ENCODE measurements at places on chromosomes 12 and 14. TPM values are rescaled to one million over a fixed set of nuclear protein-coding genes. Genes with fewer than 3 reads are reported as not detected.

- no peak overlapping the region for H3K4me3 ChIP-seq
- no peak for DNase-seq
- H3K36me3 ChIP-seq, result no peaks in the 10 kb centered on the region
- no peak overlapping the region for H3K27ac ChIP-seq
- no peaks in the 10 kb centered on the region for H3K27me3 ChIP-seq
- H3K4me1 ChIP-seq, result no peaks in the 10 kb centered on the region
Observed at GRCh38 chr12:22916815-22917214, 291.8 kb downstream of the ETNK1 start.

- DNase-seq, result no peak
- H3K4me1 ChIP-seq, result no peaks in the 10 kb centered on the region
Observed at GRCh38 chr14:85223667-85224066, 306.3 kb upstream of the FLRT2 start.

GRCh38 chr12:84738481-84738972, 174.1 kb downstream of the SLC6A15 start:
- no peaks in the 10 kb centered on the region for H3K4me1 ChIP-seq
- DNase-seq, result peak; percentile 51
- no peak overlapping the region for H3K27ac ChIP-seq
- H3K4me3 ChIP-seq, result no peak overlapping the region
- no peaks in the 10 kb centered on the region for H3K36me3 ChIP-seq

- no peak overlapping the region for H3K4me3 ChIP-seq
- no peaks in the 10 kb centered on the region for H3K36me3 ChIP-seq
- H3K27me3 ChIP-seq, result no peaks in the 10 kb centered on the region
- no peak for DNase-seq
- no peaks in the 10 kb centered on the region for H3K4me1 ChIP-seq
Observed at GRCh38 chr12:78418919-78419318, 445.7 kb upstream of the SYT1 start.

DNA sequence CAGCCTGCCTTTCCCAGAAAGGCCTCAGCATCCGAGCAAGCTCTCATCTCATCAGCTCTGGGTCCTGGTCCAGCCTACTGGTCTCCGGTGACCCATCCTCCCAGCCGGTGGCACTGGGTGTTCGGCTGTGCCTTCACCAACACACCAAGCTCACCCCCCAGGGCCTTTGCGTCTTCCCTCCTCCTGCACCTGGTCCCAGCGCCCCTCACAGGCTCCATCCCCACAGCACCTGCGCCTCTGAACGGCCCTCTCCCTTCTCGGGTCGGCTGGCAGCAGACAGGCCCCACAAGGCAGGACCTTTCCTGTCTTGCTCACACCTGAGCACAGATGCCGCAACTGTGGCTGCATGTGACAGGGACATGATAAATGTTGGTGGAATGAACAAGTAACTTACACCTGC, 13.1 kb downstream of the P2RX2 start:
- H3K27ac ChIP-seq, result no peak overlapping the region
- H3K4me3 ChIP-seq, result no peak overlapping the region
- DNase-seq, result no peak
- peaks cover 15% of the 10 kb centered on the region for H3K36me3 ChIP-seq
- H3K4me1 ChIP-seq, result no peaks in the 10 kb centered on the region
- H3K27me3 ChIP-seq, result no peaks in the 10 kb centered on the region

- H3K36me3 ChIP-seq, result no peaks in the 10 kb centered on the region
- no peak overlapping the region for H3K4me3 ChIP-seq
- no peak for DNase-seq
- no peaks in the 10 kb centered on the region for H3K27me3 ChIP-seq
- H3K4me1 ChIP-seq, result no peaks in the 10 kb centered on the region
Observed at GRCh38 chr12:113658006-113658655, 186.5 kb upstream of the LHX5 start.

DNA sequence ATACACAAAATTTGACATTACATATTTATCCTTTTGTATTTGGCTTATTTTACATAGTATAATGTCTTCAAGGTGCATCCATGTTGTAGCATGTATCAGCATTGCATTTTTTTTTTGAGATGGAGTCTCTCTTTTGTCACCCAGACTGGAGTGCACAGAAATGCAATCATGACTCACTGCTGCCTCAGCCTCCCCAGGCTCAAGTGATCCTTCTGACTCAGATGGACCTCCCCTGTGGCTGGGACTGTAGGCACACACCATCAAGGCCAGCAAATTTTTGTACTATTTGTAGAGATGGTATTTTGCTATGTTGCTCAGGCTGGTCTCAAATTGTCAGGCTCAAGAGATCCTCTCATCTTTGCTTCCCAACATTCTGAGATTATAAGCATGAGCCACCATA, 214.4 kb upstream of the ALG10B start:
- no peak for DNase-seq
- no peak overlapping the region for H3K27ac ChIP-seq
- H3K36me3 ChIP-seq, result no peaks in the 10 kb centered on the region

DNA sequence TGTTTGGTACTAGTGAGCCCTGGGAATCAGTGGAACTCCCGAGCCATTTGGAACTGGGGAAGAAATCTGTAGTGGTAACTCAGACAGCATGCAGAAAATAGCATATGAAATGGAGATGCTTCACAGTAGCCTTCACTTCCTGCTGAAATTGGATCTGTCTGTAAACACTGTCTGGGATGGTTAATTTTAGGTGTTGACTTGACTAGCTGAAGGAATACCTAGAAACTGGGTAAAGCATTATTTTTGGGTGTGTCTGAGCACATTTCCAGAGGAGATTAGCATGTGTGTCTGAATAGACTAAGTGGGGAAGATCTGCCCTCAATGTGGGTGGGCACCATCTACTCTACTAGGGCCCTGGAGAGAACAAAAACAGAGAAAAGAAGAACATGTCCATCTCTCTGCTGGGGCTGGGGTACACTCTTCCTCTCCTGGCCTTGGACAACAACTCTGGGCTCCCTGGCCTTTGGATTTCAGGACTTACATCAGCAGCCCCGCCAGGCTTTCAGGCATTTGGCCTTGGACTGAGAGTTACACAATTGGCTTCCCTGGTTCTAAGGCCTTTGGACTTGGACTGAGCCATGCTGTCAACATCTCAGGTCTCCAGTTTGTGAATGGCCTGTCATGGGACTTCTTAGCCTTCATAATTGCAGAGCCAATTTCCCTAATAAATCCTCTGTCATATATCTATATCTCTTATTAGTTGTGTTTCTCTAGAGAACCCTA, 14.0 kb upstream of the CRADD start:
- H3K4me3 ChIP-seq, result no peak overlapping the region
- no peaks in the 10 kb centered on the region for H3K27me3 ChIP-seq
- no peaks in the 10 kb centered on the region for H3K4me1 ChIP-seq

DNA sequence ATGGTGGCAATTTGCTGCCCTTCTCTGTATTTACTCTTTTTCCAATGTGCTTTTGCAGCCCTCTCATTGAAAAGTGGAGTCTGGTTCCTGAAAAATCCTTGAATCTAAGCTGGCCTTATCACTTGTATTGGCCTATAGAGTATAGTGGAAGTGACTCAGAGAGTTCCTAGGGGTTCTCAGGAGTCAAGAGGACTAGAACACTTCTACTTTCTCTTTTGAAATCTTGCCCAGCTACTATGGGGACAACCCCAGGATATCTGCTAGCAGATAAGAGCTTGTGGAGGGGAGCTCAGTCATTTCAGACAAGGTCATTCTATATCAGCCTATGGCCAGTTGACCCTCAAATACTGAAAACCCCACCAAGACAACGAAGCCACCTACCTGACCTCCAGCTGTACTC, 26.7 kb upstream of the WSCD2 start:
- no peak for DNase-seq
- H3K27ac ChIP-seq, result no peak overlapping the region
- H3K4me3 ChIP-seq, result no peak overlapping the region
- no peaks in the 10 kb centered on the region for H3K36me3 ChIP-seq

DNA sequence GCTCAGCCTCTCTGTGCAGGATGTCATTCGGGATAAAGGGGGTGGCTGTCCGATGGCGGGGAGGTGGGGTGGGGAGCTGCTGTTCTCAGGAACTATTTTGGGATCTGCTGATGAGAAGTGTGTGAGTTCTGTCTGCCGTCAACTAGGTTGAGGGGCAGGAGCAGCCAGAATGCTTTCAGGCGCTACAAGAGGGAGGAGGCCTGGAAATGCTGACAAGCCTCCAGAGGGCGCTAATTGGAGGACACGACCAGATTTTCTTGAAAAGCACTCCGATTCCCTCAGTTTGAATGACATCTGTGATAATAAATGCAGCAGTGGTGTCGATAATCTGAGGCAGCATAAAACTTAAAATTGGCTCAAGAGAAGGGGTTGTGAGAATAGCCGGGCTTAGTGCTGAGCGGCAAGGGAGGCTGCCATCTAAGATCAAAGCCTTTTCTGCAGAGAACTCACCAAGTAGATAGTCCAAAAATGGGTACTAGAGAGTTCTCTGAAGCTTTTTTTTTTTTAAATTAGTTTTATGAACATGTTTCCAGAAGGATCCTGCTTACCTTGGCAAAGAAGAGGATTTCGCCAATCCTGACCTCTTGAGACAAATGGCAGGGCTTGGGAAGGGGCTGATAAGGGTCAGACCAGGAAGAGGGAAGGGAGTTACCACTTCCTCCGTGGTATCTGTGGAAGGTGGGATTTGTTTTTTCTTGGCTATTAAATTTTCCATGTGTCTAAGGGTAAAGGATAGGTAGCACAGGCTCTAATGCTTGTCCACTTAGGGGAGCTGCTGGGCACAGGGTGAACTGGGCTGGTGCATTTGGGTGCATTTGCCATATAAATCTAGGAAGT, 94.4 kb downstream of the CRACR2A start:
- H3K27ac ChIP-seq, result no peak overlapping the region
- no peak for DNase-seq
- no peaks in the 10 kb centered on the region for H3K4me1 ChIP-seq
- H3K27me3 ChIP-seq, result no peaks in the 10 kb centered on the region

DNA sequence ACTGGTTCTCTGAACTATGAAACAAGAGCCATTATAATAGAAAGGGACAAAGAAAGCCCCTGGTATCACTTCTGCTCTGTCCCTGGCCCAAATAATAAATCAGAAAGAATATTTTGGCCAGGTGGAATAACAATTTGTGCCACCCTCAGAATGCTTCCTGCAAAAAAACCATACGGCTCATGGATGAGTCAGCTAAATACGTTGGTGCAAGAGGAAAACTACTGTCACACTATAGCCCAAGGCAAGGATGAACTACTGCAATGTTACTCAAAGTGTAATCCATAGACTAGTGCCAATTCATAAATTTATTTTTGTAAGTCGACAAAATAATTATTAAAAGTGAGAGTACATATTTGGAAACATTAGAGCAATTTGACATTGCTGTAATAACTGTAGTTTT, 68.2 kb downstream of the ANKS1B start:
- no peak overlapping the region for H3K4me3 ChIP-seq
- H3K36me3 ChIP-seq, result no peaks in the 10 kb centered on the region
- no peaks in the 10 kb centered on the region for H3K27me3 ChIP-seq
- no peak for DNase-seq
- H3K4me1 ChIP-seq, result no peaks in the 10 kb centered on the region

DNA sequence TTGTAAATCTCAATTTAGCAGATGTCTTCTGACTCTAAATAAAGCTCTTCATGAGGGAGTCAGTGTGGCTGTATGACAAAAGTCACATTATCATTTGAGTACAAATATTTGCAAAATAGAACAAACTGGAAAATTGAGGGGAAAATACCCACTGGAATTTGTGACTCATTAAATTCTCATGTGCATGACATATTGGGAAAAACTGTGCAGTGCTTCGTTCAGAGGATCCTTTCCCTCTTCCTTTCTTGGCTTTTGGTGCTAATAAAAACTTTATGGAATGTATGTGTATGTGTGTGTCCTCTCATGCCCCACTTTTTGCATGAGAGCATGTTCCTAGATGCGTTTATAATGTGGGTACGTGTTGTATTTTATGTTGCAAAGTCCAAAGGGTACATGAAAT, 267.8 kb downstream of the KTN1 start:
- H3K27ac ChIP-seq, result no peak overlapping the region
- H3K4me3 ChIP-seq, result no peak overlapping the region
- peaks cover 10% of the 10 kb centered on the region for H3K4me1 ChIP-seq
- no peaks in the 10 kb centered on the region for H3K36me3 ChIP-seq

GRCh38 chr14:90602088-90602687, 205.4 kb downstream of the CALM1 start:
- H3K27me3 ChIP-seq, result no peaks in the 10 kb centered on the region
- no peak overlapping the region for H3K27ac ChIP-seq
- H3K36me3 ChIP-seq, result no peaks in the 10 kb centered on the region
- no peaks in the 10 kb centered on the region for H3K4me1 ChIP-seq
- DNase-seq, result peak; percentile 14

DNA sequence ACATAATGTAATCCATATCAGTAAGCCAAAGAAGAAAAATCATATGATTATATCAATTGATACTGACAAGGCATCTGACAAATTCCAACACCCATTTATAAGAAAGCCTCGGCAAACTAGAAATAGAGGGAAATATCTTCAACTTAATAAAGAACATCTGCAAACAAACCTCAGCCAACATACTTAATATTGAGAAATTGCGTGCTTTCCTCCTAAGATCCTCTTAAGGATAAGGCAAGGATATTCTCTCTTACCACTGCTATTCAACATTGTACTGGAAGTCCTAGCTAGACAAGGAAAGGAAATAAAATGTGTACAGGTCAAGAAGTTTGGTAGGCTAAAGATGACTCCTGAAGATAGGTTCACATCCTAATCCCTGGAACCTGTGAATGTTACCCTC, 115.9 kb downstream of the DERA start:
- no peak overlapping the region for H3K4me3 ChIP-seq
- H3K4me1 ChIP-seq, result no peaks in the 10 kb centered on the region
- H3K27ac ChIP-seq, result no peak overlapping the region
- no peak for DNase-seq

GRCh38 chr14:71701990-71702389, 230.2 kb upstream of the RGS6 start:
- H3K4me3 ChIP-seq, result no peak overlapping the region
- H3K36me3 ChIP-seq, result no peaks in the 10 kb centered on the region
- no peaks in the 10 kb centered on the region for H3K27me3 ChIP-seq

- no peak overlapping the region for H3K4me3 ChIP-seq
- peaks cover 12% of the 10 kb centered on the region for H3K4me1 ChIP-seq
- peak; percentile 86 for DNase-seq
- no peaks in the 10 kb centered on the region for H3K36me3 ChIP-seq
Observed at GRCh38 chr12:85626001-85626783, 210.0 kb downstream of the RASSF9 start.

TAS2R20 gene
- 2.1 TPM for total RNA-seq

NEUROD4 gene
- not detected for total RNA-seq

IL31 gene
- not detected for total RNA-seq

LARP4 gene
- total RNA-seq, result 33.9 TPM

TMEM119 gene
- total RNA-seq, result 358 TPM

ALKBH1 gene
- total RNA-seq, result 12.1 TPM

P2RX7 gene
- 16.7 TPM for total RNA-seq

Measured in fibroblast of lung (primary cell).